Activated CD8-positive, alpha-beta memory T cell treated with anti-CD3 and anti-CD28 coated beads for 4 hours (primary cell): ENCODE measurements at places on chromosomes 2 and 18.

DNA sequence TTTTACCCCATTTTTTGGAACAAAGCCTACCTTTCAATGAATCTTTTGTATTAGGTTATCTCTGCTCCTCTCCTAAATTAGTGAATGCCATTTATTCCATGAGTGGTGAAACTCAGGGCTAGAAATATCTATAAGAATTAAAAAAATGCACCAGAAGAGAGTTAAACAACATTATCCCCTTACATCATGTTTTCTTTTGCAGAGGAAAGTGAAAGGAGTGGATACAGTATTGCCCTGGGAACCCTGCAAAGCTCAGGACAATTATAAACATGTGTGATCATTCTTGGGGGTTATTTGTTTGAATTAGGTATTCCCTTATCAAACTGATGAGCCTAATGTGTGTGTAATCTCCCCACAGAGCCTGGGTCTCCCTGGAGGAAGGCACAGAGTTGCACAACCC lies 559.2 kb downstream of the RNF144A start:
- no peak for DNase-seq

- no peak for DNase-seq
Measured at GRCh38 chr2:69046221-69046662, 33.3 kb downstream of the ANTXR1 start.

- DNase-seq: no peak
Measured at GRCh38 chr2:8677646-8678592, 3.9 kb upstream of the ID2 start.

- DNase-seq: no peak
Measured at GRCh38 chr18:73954268-73954667, 193.4 kb downstream of the FBXO15 start.

DNA sequence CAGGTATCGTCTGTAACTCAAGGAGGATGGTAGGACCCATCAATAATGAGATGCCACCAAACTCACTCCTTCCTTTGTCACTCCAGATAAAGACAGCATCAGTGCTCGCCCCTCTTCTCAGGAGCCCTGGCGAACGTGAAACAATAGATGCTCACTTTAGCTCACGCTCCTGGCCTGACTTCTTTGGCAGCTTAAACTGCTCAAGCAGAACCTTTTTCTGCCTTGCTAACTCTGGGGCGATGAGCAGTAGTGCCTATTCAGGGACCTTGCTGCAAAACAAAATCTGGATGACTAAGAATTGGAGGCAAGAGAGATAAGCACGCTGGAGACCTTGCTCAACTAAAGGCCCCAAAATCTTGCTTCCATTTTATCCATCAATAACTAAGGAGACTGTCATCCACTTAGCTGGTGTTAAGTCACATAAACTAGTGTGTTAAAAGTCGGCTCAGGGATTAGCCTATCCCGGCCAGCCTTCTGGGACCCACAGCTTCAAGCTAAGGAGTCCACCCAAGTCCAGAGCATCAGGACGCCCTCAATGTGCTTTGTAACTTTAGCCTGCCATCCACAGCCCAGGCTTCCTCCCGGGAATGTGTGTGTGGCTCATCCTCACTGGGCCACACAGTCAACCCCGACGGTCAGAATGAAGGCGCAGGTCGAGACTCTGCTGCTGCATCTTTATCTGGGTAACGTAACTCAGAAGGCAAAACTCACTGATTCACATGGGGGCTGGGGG lies 38.9 kb downstream of the ZNF516 start:
- no peak for DNase-seq

DNA sequence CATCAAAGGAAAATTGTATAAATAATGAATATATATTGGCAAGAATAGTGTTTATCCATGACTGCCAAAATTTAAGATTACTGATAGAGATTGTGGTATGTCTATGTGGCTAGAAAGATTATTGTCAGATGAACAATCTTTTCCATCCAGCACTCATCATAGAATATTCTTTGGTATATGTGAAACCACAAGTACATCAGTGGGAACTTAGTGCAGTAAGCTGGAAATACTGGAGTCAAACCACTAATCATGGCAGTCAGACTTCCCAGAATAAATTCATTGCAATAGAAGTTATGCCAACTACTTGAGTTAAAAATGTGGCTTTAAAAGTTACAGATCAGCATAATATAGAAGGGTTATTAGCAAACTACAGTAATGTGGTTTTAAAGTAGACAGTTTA lies 310.3 kb downstream of the GULP1 start:
- no peak for DNase-seq

DNA sequence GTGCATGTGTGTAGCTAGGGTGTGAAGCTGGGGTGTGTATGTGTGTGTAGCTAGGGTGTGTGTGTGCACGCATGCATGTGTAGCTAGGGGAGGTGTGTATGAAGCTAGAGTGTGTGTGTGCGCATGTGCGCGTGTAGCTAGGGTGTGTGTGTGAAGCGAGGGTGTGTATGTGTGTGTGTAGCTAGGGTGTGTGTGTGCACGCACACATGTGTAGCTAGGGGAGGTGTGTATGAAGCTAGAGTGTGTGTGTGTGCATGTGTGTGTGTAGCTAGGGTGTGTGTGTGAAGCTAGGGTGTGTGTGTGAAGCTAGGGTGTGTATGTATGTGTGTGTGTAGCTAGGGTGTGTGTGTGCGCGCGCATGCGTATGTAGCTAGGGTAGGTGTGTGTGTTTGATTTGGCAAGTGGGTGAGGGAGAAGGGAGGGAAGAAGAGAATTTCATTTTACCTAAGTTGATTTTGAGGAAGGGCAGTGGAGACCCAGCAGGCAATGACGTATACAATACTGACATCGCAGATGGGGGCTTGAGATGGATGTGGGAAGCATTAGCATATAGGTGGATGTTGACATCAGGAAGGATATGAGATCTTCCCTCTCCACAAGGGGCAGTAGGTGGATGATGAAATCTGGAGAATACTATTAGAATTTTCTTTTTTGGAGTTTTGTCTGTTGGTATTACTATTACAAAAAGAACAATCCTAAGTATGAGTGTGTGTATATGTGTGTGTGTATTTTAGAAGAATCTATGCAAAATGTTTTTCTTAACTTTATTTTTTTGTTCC lies 70.7 kb downstream of the PRELID3A start:
- no peak for DNase-seq

DNA sequence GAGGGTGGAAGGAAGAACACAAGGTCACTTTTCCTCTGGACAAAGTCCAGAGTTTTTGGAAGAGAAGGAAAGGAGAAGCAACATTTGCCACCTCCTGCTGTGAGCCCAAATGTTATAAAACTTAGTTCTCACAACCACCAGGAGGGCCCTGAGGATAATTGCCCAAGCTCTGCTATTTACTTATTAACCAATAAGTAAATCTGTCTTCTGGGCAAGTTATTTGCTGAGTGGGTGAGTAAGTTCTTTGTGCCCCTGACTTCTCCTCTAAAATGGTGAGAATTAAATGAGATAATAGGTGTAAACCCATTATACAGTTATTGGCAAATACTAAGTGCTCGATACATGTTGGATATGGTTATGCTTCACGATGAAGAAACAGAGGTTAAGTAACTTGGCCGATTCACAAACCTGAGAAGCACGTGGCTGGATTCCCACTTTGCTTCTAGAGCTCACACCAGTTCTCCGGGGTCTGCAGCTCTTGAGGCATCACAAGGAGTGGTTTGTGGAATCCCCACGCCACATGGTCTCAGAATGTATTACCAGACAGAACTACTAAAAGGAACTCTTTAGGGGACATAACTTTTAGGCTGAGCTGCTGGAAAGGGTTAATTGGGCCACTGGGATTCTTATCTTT lies 164.1 kb downstream of the MYCN start:
- DNase-seq: no peak

DNA sequence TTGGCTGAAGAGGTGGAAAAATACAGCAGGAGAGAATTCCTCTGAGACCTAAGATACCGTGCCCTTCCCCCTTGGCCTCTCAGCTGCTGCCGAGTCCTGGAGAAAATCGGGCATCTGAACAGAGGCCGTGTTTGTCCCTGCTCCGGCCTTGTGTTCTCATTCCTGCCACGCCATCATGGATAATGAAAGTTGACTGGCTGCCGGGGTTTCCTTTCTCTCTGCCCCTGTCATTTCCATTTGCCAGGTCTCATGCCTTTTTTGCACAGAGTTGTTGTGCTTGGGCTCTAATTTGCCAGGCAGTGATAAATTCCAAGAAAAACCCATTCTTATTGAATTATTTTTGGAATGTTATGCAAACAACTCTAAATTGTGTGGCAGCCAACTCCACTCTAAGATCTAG lies 496.9 kb upstream of the TNP1 start:
- DNase-seq: no peak

- no peak for DNase-seq
Measured at GRCh38 chr2:47300081-47300480, 102.9 kb upstream of the MSH2 start.

- DNase-seq: no peak
Measured at GRCh38 chr18:47150824-47151366, 595 bp upstream of the HDHD2 start.

DNA sequence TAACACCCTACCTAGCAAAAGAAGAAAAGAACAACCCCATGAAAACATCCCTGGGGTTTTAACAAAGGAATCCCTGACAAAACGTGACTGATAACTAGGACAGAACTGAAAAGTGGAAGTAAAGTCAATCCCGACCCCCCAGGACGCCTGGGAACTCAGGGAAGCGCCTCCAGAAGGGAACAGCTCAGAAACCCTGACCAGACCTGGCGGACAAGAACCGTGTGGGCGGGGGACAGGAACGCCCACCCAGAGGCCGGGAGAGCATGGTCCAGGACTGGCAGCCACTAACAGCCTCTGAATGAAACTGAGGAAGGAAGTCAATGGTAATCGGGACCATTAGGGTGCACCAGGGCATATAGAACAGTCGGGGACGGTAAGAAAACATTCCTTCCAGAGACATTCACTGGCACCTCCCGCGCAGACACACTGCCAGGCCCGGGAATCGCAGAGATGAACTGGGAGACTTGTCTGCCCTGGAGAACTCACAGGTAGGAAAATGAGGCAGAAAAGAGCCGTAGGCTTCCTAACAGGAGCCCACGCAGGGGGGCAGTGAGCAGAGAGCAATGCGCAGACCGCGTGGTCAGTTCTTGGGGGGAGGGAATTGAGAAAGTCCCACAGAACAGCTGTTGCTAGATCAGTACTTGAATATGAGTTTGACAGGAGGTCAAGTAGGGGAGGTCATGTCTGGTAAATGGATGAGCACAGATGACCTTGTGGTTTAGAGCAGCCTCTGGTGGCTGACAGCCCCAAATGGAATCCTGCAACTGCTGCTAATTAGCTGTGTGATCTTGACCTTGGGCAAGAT lies 1.3 kb upstream of the TBC1D8 start:
- DNase-seq: no peak

DNA sequence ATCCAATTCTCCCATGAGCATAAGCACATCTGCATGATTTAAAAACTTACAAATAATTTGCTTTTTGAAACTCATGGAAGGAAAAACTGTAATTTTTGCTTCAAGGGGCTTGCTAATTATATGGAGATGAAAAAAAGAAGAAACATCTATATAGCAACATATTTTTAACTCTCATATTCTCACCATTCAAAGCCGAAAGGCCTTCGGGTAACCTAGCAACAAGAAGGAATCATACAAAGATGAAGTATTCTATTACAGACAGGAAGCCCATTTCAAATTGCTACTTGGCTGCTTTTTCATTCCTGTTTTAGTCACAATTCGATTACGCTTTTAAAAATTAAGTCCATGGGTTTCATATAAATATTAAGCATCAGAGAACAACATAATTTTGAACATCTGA lies 39.2 kb upstream of the RNU4ATAC start:
- DNase-seq: no peak

GRCh38 chr2:207419331-207419730 lies 110.4 kb upstream of the CREB1 start:
- no peak for DNase-seq

DNA sequence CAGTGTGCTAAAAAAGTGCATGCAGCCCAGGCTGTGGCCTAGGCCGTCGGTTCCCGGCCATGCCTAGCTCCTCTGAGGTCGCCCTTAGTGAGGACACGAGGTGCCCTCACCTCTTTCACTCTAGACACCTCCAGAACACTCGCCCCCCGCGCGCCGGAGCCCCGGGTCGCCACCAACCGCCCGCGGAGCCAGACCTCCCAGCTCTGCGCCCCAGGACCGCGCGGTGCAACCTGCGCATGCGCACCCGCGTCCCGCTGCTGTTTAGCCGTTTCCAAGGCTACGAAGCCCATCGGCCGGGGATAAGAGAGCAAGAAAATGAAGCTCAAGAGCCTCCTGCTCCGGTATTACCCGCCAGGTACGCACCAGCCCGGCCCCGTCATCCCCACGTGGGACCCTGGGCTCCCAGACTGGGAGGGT lies at the start of gene DAW1:
TSS of gene DAW1 (plus strand) at position 257 of the 417 bp plus-strand sequence. CDS start at position 316, 59 bp downstream.
- DNase-seq: no peak

DNA sequence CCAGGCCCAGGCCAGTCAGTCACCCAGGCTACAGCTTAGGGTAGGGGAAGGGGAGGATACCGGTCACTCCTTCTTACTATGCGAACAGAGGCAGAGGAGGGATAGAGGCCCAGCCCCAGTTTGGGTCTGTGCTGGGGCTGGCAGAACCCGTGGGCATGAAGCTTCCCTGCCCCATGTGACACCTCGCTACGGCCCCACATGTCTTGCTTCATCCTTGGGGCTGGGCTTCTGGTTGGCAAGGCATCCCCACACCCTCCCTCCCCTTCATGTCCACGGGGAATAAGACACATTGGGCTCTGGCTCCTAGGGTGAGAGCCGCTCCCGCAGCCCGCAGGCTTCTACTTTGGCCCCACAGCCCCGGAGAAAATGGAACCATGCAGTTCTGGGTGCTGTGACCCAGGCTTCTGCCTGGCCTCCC lies 32.4 kb downstream of the HS1BP3 start:
- no peak for DNase-seq

DNA sequence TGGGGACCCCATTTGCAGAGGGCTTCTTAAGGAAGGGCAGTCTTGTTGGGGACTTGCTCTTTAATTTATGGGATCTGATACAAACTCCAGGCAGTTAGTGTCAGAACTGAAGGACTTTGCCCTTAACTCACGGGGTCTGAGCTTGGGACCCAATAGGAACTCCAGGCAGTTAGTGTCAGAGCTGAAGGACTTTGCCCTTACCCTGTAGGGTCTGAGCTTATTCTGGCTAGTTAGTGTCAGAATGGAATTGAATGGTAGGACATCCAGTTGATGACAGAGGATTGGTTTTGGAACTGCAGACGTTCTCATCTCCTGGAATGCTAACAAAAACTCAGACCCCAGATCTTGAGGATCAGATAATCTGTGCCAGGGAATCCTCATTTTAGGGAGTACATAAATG lies 256.9 kb upstream of the COPS8 start:
- no peak for DNase-seq
